ENCODE measurements at places on chromosomes 2 and 18. TPM values are rescaled to one million over a fixed set of nuclear protein-coding genes. Genes with fewer than 3 reads are reported as not detected.

Gene ADCY3
- 37.0 TPM for total RNA-seq

DNA sequence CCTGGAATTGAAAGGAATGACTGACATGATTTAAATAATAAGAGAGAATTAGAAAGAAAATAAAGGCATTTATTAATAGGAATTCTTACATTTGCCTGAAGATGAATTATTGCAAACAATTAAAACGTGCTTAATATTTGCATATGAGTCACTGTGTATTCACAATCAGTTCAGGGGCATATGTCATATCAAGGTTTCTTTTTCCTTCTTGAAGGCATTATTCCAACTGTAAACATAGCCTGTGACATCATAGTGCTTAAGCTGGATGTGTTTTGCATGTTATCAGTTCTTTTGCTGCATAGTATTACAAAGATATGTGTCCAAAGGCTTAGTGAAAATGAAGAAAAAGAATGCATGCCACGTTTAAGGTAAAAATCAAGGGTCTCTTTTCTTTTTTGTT is 80.8 kb downstream of the MEIS1 start:
- H3K4me3 ChIP-seq = no peak overlapping the region
- H3K4me1 ChIP-seq = no peaks in the 10 kb centered on the region
- no peaks in the 10 kb centered on the region for H3K27me3 ChIP-seq
- no peaks in the 10 kb centered on the region for H3K36me3 ChIP-seq

DNA sequence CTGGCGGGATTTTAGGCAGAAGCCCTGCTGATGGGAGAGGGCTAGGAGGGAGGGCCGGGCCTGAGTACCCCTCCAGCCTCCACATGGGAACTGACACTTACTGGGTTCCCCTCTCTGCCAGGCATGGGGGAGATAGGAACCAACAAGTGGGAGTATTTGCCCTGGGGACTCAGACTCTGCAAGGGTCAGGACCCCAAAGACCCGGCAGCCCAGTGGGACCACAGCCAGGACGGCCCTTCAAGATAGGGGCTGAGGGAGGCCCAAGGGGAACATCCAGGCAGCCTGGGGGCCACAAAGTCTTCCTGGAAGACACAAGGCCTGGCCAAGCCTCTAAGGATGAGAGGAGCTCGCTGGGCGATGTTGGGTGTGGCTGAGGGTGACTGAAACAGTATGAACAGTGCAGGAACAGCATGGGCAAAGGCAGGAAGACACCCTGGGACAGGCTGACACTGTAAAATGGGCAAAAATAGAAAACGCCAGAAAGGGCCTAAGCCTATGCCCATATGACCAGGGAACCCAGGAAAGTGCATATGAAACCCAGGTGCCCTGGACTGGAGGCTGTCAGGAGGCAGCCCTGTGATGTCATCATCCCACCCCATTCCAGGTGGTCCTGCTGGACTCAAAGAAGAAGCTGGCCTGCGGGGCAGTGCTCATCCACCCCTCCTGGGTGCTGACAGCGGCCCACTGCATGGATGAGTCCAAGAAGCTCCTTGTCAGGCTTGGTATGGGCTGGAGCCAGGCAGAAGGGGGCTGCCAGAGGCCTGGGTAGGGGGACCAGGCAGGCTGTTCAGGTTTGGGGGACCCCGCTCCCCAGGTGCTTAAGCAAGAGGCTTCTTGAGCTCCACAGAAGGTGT is 8.5 kb downstream of the PROC start:
- no peak for DNase-seq
- H3K27me3 ChIP-seq = peaks cover 20% of the 10 kb centered on the region
- H3K4me3 ChIP-seq = no peak overlapping the region

DNA sequence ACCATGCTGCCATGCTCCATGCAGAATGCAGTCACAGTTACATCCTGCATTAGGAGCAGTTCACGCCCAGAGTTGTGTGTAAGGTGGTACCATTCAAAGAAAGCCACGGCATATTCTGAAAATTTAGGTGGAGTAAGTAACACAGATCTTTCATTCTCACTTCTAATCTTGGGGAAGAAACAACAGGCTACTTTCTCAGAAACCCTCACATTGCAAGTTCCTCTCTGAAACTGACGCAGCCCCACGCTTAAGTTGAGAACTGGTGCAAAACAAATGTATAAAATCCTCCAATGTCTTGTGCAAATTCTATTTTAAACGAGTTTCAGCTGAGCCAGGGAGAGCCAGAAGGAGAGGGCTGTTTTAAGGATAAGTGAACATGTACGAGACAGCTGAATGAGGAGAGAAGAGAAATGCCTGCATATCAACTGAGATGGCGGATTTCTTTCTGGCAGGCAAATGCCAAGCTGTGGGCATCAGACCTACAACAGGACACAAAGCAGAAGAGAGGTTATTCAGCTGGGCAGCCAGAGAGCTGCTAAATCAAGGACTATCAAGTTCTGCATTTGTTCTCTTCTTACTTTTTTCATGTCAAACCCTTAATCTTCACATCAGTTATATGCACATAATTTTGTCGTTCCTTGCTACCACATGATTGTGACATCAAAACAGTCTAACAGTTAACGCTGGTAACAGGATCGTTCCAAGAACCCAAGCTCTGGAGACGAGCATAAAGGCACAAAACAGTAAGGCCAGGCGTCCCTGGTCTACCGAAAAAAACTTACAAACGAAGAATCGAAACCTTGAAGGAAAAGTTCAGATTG is 6.4 kb downstream of the ARL4C start:
- DNase-seq = no peak
- no peak overlapping the region for H3K4me3 ChIP-seq
- no peaks in the 10 kb centered on the region for H3K36me3 ChIP-seq
- H3K4me1 ChIP-seq = peaks cover 22% of the 10 kb centered on the region
- no peaks in the 10 kb centered on the region for H3K27me3 ChIP-seq

Gene SLC8A1
- total RNA-seq = 53.8 TPM

All from upper lobe of right lung (tissue), 1 donor.